ENCODE measurements at places on chromosomes 16 and 17.

DNA sequence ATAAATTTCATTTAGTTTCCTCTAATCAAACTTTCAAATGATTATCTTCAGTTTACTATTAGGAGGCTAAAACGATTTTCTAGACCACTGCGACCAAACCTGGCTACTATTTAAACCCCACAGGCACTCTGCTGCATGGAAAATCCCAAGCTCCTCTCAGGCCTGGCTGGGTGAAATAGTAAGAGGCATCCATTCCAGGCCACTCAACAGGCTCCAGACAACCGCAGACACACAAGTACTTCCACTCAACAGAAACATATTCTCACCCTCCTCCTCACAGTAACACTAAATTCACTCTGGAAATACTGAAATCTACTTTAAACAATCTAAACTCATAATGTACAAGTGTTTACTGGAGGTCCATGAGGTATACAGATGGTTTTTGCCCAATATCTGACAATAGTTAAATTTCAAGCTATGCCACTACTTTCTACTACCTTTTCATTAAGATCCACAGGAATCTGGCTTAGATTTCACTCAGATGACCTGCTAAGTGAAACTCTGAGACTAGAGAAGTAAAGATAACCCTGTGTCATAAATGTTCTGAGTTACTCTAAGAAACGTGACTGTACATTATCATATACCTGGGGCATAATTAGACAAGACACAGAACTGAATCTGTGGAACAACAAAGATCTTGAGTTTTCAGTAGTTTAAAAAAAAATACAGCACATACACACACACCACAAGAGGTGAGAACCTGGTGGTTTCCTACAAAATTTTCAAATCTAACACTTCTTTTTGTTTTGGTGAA lies 10.4 kb downstream of the VPS53 start:
- no peak for DNase-seq

GRCh38 chr16:25009822-25010221 lies 5.3 kb downstream of the ARHGAP17 start:
- DNase-seq = no peak

GRCh38 chr16:2438121-2438520 lies 8.9 kb downstream of the CCNF start:
- no peak for DNase-seq

DNA sequence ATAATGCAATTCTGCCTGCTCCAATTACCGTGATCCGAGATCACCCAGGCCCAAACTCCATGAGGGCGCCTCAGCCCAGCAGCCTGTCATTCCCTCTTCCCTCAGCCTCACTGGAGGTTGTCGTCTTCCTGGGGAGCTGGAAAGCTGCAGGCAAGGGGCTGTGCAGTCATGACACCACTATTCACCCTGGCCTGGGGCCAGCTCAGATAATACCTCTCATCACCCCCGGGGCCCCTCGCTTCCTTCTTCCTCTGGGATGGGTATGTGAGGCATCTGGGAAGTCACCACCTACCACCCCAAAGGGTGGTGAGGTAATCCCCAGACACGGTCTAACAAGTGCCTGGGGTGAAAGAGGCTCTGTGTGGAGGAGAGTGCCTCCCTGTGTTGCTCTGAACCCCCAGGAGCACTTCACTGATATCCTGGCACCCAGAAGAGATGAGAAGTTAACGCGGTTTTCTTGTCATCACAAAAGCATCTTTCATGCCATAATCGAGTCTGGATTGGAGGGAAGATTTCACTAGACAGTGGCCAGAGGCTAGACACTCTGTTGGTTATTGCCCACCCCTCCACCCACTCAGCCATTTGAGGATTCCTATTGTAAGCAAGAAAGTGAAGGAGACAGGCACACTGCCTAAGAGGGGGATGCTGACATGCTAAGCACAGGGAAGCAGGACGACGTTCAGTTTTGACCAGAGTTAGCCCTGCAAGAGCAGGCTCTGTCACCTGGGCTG lies 18.4 kb downstream of the CFAP20 start:
- no peak for DNase-seq

GRCh38 chr17:3015890-3016289 lies 47.5 kb downstream of the OR1D5 start:
- DNase-seq = peak; percentile 35

DNA sequence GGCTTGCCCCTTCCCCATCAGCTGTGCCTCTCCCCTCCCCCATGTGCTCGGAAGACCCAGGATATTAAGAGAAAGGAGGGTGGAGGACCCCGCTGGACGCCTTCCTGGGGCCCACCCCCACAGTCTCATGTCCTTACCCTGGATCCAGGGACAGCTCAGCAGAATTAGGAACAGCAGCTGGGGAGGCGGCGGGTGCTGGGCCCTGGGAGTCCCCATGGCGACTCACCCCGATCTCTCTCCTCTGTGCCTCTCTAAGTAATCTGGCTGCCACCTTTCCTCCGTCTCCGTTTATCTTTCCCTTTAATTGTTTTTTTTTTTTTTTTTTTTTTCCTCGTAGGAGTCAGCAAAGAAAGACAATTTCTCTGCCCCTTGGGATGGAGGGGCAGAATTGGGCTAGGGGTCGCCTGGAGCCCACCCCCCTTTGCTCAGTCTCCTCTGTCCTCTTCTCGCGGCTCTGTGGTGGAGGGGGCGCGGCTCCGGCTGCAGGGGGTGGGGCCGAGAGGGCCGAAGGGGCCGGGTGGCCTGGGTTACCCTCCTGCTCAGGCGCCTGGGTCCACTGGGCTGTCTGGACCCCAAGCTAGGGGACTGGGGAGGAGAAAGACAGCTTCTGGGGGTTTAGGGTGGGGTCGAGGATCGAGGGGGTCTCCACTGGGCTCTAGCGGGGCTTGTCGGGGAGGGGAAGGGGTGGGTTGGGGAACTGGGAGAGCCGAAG lies 390 bp downstream of the SEZ6L2 start:
- DNase-seq = peak; percentile 76

DNA sequence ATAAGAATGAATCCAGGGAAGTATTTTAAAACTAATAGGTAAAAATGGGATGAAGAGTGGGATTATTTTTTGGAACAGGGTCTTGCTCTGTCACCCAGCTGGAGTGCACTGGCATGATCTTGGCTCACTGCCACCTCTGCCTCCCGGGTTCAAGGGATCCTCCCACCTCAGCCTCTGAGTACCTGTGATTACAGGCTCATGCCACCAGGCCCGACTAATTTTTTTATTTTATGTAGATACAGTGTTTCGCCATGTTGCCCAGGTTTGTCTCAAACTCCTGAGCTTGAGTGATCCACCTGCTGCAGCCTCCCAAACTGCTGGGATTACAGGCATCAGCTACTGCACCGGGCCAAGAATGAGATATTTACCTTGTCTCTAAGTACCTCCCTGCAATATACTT lies 22.1 kb downstream of the NSMCE1 start:
- DNase-seq = no peak

- DNase-seq = no peak
Observed at GRCh38 chr17:50961282-50962220, 95.4 kb upstream of the TOB1 start.

Data from H54 (cell line).